ENCODE measurements at places on chromosomes 2 and 18.

- DNase-seq: no peak
Observed at GRCh38 chr2:147390475-147390874, 454.4 kb upstream of the ACVR2A start.

DNA sequence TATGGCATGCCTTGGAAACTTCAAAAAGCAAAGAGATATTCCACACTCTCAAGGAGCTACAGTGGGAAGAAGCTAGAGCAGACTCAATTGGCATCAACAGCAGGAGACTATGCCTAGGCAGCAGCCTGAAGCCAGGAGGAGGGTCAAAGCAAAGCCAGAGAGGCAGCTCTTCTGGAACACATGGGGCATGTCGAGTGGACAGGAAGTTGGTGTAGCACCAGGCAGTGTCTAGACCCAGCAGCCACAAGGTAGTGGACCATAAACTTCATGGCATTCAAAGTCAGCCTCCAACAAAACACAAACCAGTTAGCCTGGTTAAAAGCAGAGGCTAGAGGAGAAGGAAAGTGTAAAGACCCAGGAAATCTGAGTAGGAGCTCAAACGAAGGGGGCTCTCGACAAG, 311.2 kb upstream of the PKDCC start:
- no peak for DNase-seq

DNA sequence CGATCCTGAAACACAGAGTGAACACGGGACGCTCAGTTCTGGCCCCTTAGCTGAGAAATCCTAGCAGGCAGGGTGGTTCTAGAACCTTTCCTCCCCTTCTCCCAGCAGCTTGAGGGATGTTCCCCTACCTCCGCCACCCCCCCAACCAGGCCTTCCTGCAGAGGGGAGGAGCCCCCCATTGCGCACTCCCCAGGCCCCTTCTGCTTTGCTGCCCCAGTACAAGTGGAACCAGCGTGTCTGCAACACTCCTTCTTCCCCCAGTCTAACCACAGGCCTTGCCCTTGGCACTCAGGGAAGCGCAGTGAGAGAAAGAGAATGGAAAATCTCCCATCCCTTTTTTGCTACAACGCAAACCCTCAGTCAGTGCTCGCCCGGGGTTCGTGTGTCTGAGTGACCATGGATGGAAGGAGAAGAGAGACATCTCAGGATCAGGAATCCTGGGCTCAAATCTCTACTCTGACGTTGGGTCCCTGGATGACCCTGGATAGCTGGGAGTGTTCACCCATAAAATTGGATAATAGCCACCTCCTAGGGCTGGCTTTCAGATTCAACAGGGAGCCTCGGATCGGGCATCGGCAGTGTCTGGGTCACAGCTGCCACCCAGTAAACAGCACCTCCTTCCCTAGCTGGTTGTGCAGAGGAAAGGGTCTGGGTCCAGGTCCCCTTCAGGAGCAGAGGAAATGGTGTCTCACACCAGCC, 3.7 kb downstream of the NPPC start:
- no peak for DNase-seq

DNA sequence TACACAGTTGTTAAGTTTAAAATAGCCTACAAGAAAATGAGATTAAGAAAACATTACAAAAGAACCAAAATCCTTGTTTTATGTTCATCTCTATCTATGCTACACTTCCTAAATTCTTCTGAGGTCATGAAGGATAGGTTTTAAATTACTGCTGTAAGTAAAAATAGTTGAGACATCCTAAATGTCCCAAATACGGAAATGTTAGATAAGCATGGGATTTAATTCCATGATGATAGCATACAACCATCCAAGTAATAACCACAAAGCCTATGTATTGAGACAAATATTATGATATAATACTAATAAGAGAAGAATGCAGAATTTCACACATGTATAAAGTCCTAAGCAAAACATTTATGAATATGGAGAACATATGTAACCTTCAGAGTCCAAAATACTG, 34.1 kb downstream of the PIEZO2 start:
- DNase-seq: no peak

- no peak for DNase-seq
Observed at GRCh38 chr2:15826273-15826717, 114.1 kb upstream of the MYCN start.

GRCh38 chr18:79523736-79524180, 128.0 kb downstream of the NFATC1 start:
- no peak for DNase-seq

- no peak for DNase-seq
Observed at GRCh38 chr2:153986488-153987229, 114.9 kb downstream of the GALNT13 start.

Measured in T1000 (cell line).